HAP-1 (cell line): ENCODE measurements at places on chromosomes 11 and 22.

- DNase-seq = no peak
Measured at GRCh38 chr11:69276165-69276564, 17.8 kb upstream of the MYEOV start.

GRCh38 chr11:70622091-70622490, 223.8 kb downstream of the CTTN start:
- DNase-seq = no peak

DNA sequence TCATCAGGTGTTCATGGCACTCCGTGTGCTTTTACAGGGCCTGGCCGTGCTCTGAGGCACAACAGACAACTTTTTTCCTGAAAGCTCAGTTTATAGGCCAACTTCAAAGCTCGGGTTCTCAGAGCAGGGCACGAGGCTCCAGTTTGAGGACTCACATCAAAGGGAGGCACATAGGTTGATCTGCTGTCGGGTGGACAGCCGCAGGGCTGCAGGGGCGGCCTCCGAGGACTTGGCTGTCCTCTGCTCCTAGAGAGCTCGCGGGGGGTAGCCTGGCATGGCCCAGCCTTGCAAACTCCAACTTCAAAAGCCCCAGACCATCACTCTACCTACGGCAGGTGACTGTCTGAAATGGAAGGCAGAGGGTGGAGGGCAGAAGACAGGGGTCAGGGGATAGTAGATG, 31.6 kb downstream of the C11orf58 start:
- DNase-seq = no peak

GRCh38 chr11:106848526-106848925, 169.8 kb downstream of the GUCY1A2 start:
- DNase-seq = no peak

- DNase-seq = no peak
Measured at GRCh38 chr11:84136926-84137325, 850.8 kb upstream of the CCDC90B start.
